ENCODE measurements at places on chromosomes 7 and 10.

- DNase-seq = no peak
Observed at GRCh38 chr10:92801978-92802872, 46.1 kb upstream of the EXOC6 start.

DNA sequence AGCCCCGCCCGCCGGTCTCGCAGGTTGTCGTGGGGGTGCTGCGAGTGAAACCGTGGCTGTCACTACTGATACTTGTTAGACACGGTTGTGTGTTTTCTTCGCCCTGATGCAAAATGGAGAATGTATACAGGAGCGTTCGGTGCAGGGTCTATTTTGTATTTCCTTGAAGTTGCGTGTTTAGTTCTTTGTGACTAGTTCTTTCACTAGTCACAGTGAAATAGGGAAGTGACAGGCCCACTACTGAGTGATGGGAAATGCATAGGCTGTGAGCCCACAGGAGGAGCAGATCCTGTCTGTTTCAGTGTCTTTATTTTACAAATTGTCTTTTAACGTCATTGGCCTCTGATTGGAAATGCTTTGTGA is 675 bp downstream of the ABRAXAS2 start:
- DNase-seq = no peak

DNA sequence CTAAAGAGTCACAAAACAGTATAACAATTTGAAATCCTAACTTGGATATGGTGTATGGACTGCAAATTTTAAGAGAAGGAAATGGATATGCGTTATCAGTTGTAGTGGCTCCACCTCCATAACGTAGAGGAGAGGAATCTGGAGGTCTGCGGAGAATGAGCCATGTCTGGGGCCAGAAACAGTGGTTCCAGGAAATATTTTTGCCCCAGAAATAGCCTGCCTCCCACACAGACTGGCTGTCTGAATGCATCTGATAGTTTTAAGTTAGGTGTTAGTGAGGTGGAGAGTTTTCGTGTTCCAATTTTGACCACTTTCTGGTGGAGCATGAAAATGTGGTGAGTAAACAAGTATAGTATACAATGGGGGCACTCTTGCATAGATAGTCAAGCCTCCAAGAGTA is 1.6 kb downstream of the PHTF2 start:
- no peak for DNase-seq

- DNase-seq = no peak
Observed at GRCh38 chr7:44891372-44891771, 6.0 kb upstream of the PURB start.

DNA sequence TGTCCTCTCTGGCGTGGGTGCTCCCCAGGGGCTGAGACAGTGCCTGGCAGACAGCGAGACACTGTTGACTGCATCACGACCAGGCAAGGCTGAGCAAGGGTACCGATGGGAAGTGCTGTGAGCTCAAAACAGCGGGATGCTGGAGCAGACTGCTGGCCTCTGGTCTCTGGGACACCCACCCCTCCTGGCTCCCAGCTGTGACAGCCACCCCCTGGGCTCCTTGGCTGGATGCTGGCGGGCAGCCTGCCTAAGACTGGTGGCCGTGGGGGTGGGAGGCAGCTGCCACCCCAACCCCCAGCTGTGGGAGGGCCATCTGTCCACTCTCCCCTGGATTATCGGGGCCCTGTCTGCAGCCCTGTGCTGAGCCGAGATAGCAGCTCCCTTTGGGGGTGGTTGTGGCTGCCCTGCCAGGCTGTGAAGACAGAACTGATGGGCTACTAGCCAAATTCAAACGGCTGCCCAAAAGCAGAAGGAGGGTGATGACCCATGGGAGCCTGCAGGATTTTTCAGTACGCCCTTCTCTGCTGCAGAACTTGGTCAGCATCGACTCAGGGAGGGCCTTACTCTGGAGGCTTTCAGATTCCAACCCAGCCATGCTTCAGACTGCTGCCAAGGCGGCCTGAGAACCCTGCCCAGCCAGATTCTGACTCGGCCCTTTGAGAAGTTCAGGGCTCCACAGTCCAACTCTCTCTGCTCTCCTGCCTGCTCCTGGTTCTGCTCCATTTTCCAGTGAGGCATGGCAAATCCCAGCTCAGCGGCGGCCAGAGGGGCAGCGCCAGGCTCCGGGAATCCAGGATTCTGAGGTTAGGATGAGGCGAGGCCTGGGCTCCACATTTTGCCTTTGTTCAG is 125.3 kb downstream of the NEURL1 start:
- DNase-seq = peak; percentile 96

DNA sequence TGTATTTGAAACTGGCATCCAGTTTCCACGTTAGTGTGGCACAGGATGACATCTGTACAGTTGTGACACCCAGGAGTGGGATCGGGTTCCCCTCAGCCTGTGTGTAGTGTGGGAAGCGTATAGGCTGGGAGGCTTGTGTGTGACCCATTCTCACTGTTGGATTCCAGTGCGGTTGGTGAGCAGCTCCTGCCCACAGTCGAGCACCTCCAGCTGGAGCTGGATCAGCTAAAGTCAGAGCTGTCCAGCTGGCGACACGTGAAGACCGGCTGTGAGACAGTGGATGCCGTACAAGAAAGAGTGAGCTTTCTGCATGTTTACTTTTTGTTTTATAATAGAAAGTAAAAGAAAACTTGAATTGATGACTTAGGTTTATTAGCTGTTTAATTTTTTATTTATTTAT is 18.7 kb upstream of the GET4 start:
- peak; percentile 6 for DNase-seq

DNA sequence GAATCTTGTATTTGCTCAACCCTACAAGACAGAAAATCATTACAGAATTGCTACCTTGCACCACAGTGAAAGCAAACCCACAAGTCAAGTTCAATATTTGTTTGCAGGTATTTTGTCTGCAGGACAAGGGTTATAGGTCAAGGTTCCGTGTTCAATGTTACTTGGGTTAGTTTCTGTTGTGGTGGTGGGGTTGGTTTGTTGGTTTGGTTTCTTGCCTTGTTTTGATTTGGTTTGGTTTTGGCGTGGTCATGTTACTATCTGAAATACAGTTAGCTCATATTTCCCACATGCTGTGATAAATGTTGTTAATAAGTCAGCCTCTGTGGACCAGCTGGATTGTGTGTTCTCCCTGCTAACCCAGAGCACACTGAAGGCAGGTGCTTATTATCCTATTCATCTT is 75.6 kb upstream of the INSIG1 start:
- DNase-seq = peak; percentile 73

DNA sequence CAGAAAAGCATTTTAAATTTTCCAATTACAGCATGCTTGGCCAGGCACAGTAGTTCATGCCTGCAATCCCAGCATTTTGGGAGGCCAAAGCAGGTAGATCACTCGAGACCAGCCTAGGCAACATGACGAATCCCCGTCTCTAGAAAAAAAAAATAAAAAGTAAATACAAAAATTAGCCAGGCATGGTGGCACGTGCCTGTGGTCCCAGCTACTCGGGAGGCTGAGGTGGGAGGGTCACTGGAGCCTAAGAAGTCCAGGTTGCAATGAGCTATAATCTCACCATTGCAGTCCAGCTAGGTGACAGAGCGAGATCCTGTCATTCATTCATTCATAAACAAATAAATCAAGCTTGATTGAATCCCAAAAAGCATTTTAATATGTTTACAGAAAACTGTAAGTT is 234.9 kb downstream of the PARD3 start:
- DNase-seq = peak; percentile 6

DNA sequence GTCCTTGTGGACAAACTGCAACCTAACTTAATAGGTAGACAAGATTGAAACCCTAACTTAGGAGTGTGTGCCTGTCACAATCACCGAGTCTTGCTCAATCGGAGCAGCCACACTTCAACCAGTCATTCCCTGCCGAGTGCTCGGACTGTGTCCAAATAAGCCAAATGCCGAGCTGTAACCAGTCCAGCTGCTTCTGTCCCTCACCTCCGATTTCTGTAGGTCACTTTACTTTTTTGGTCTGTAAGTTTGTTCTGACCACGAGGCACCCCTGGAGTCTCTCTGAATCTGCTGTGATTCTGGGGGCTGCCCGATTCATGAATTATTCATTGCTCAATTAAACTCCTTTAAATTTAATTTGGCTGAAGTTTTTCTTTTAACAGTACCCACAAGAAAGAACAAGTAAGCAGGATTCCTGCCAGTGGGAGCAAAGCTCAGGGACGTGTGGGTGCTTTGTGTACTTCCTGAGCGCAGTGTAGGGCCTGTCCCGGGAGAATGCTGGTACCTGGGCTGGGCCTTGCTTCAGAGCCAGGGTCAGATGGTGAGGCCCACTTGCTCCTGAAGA is 140.1 kb downstream of the ACTR3B start:
- DNase-seq = no peak

- DNase-seq = no peak
Observed at GRCh38 chr7:124924906-124925305, 4.7 kb downstream of the POT1 start.

DNA sequence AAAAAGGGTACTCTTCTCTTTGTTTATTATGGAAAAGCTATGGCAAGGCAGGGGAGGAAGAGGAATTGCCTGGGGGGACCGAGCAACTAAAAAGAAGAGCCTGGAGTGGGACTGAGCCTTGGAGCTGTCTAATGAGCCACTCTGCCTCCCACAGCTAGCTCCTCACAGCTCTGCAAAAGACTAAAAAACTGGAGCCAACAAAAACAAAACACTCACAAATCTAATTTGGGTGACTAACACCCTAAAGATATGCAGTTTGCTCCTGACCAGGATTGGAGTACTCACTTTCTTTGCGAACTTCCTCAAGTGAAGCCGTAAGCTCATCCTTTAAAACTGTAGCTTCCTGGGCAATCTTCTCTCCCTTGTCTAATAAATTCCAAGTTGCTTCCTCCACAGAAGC is 89.4 kb downstream of the CTNNA3 start:
- DNase-seq = peak; percentile 62

GRCh38 chr7:17902599-17902998 is 37.7 kb downstream of the SNX13 start:
- DNase-seq = no peak

- DNase-seq = no peak
Observed at GRCh38 chr10:74718208-74718607, 108.2 kb upstream of the KAT6B start.

All from osteoblast (primary cell).